ENCODE measurements at places on chromosomes 1 and 21.

- no peak for DNase-seq
These were observed 69.1 kb upstream of the ZP4 start for GRCh38 chr1:237959838-237960237.

DNA sequence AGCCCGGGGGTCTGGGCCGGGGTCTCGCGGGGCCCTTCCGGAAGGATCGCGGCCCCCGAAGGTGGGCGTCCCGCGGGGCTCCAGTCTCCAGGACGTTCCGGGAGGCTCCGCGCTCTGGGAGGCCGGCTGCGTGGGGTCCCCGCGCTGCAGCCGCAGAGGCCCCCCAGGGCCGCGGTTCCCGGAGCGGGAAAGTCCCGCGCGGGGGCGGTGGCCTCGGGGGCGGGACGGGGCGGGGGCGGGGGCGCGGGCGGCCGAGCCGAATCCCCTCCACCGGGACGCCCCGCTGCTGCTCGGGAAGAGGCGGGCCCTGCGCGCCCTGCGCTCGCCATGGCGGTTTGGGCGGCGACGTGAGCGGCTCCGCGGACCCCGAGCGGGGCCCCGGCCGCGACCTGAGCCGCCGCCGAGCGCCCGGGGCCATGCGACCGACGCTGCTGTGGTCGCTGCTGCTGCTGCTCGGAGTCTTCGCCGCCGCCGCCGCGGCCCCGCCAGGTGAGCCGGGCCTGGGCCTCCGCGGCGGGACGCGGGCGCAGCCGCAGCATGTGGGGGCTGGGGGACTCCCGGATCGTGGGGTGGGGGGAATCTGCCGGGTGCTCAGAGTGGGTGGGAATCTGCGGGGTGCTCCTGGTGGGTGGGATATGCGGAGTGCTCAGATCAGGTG, at the start of gene IFNGR2:
TSS of gene IFNGR2 (plus strand) at position 286 of the 658 bp plus-strand sequence. CDS start at position 417, 131 bp downstream.
- no peak for DNase-seq

- DNase-seq, result no peak
These were observed 224.0 kb upstream of the SNX7 start for GRCh38 chr1:98437540-98437939.

- DNase-seq, result no peak
These were observed 5.6 kb upstream of the BSND start for GRCh38 chr1:54993140-54993539.

- DNase-seq, result no peak
These were observed 18.0 kb upstream of the PTAFR start for GRCh38 chr1:28194326-28195035.

DNA sequence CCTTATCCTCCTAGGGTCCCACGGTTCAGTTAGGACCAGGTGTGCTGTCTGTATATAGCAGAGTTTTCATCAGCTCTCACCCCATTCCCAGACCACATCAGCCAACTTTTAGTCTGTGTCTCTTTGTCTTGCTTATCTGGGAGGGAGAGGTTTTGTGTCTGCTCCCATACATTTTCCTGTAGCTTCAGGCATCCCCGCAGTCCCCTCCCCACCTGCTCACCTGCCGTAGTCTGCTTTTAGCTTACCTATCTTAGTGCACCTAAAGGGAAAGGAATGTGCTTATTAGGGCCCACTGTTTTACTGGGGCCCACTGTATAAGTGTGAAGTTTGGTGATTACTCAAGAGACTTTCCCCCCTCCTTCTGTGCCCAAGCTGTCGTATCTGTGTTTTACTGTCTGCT, 225.1 kb downstream of the PLA2G4A start:
- no peak for DNase-seq

DNA sequence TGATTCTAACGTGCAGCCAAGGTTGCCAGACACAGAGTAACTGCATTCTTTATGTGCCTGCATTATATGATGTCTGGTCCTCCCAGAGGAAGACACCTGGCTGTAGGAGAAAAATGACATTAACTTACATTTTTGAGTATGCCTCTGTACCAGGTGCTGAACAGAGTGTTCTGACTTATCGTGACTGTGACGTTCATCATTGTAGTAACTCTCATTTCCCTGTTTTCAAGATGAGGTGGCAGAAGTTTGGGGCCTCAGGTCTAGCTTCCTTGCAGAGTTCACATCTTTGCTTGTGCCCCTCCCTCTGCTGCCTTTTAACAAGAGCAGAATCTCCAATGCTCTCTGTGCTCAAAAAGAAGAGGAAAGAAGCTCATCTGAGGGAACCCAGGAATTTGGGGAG, 488.0 kb downstream of the AJAP1 start:
- DNase-seq, result no peak

DNA sequence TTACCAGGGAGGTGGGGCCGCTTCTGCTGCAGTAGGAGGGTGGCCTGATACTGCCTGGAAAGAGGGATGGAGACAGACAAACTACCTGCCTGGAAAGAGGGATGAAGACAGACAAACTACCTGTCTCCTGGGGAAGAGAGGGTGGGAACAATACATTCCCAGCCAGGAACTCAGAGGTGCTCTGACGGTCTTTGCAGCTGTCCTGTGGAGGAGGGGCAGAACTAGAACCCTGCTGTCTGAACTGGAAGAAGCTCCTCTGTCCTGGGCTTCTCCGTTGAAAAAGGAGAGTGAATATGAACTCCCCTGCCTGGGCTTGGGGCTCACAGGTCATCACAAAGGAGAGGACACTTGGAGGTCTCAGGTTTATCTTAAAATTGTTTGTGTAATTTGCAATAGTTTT, 40.3 kb upstream of the ETV3 start:
- no peak for DNase-seq

Data from suprapubic skin (tissue), 4 donors.